ENCODE measurements at places on chromosomes 2 and 18. TPM values are rescaled to one million over a fixed set of nuclear protein-coding genes. Genes with fewer than 3 reads are reported as not detected.

Gene CHRNG
- not detected for total RNA-seq

Gene EFEMP1
- not detected for total RNA-seq

Gene NHEJ1
- total RNA-seq = 14.1 TPM

Gene SFT2D3
- 14.4 TPM for total RNA-seq

Gene GULP1
- total RNA-seq = not detected

Gene CCDC195
- total RNA-seq = not detected

Gene AGAP1
- total RNA-seq = 2.9 TPM

Gene ONECUT2
- total RNA-seq = not detected

Gene OR6B2
- not detected for total RNA-seq

Gene IL36RN
- not detected for total RNA-seq

Gene ING5
- 99.5 TPM for total RNA-seq

Gene ZNF385B
- not detected for total RNA-seq

Gene DRC1
- total RNA-seq = not detected

Gene CROCC2
- not detected for total RNA-seq

Gene TMEM247
- not detected for total RNA-seq

All from CD4-positive, alpha-beta memory T cell (primary cell).